Caki2 (cell line): ENCODE measurements at places on chromosomes 5 and 9. TPM values are rescaled to one million over a fixed set of nuclear protein-coding genes. Genes with fewer than 3 reads are reported as not detected.

The PCDHA1 gene
- not detected in 2 replicates for total RNA-seq

The EPB41L4B gene
- 2.7 and 4.4 TPM in 2 replicates for total RNA-seq

DNA sequence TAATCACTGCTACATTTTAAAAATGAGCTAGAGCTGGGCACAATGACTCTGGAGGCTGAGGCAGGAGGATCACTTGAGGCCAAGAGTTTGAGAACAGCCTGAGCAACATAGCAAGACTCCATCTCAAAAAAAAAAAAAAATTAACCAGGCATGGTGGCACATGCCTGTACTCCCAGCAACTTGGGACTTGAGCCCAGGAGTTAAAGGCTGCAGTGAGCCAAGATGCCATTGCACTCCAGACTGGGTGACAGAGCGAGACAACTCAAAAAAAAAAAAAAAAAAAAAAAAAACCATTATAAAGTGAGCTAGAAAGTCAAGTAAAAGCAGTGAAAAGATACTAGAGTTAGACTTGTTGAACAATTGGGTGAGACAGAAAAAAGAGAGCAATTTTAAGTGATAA, 28.2 kb downstream of the FEM1C start:
- DNase-seq: no peak

DNA sequence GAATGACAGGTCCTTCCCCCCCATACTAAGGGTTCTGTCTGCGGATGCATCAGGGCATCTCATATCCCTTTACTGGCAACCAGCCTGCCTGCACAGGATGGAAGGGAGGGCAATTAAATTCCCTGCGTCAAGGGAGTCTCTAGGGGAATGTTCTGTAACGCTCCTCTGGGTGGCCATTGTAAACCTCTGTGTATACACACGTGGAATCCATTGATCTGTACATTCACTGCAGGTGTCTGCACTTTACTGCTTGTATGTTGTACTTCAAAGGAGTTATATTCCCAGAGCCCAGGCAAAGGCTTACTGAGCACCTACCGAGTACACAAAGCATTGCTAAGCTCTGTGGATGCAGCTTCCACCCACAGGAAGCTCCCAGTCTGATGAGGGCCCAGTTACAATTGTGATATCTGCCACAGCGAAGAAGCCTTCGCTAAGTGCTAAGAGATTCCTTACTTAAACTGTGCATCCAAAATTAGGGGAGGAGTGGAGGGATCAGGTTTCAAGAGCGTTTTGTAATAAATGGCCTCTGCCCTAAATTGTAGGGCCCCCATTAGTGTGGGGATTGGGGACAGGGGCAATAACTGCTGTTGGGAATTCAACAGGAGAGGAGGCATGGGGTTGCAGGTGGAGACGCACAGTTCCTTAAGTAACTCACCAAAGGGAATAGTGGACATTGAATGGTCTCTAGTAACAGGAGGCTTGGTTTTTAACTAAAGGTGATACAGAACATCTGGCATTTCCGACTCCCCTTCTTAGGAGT, 1.5 kb upstream of the RETREG1 start:
- no peak for DNase-seq

GRCh38 chr9:114282104-114282485, 40.8 kb upstream of the ORM1 start:
- DNase-seq: no peak

The GABRA1 gene
- not detected in 2 replicates for total RNA-seq

GRCh38 chr5:62731022-62731421, 152.4 kb downstream of the LRRC70 start:
- no peak for DNase-seq

The ERGIC1 gene
- 76.3 and 84.8 TPM in 2 replicates for total RNA-seq

DNA sequence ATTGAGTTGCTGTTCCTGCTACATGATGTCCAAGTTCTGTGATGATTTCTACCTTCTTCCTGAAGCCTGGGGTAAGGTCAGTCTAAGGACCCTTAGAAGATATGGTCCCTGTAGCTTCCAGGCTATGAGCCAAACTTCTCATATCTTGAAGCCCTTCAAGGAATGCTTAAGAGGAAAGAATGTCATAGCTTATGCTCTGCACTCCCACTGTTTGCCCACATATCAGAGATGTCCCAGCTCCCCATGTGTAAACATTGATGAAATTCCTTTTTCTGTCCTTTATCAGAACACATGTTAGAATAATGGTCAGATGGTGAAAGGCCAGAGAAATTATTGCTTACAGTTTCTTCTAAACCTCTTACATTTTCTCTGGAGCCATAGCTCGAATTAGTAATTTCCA, 41.4 kb upstream of the RUSC2 start:
- DNase-seq: no peak

DNA sequence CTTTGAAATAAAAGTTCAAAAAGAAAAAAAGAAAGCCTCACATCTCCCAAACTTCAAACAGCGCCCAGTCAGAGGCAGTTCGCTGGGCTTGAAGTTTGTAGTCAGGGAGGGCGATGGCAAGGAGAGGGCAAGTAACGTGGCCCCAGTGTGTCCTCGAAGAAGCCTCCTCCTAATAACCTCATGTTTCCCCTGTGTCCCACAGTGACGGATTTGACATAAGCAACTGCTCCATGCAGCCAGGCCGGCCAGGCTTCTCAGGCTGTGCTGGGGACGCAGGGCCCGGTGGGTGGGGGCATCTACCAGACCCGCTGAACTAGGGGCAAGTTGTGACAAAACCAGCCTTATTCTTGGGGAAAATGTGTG, 172.2 kb downstream of the ERCC6L2 start:
- no peak for DNase-seq

- no peak for DNase-seq
Measured at GRCh38 chr5:114062932-114063867, 298.7 kb upstream of the KCNN2 start.
